Stimulated activated CD8-positive, alpha-beta memory T cell treated with anti-CD3 and anti-CD28 coated beads, Interleukin-7, amount 100 ng/mL, for 4 hours (primary cell): ENCODE measurements at places on chromosomes 7 and 10.

- DNase-seq = no peak
These were observed 40.0 kb upstream of the TM9SF3 start for GRCh38 chr10:96626795-96627194.

- no peak for DNase-seq
These were observed 77.0 kb downstream of the ARL4A start for GRCh38 chr7:12764458-12764891.

- no peak for DNase-seq
These were observed 983 bp downstream of the TNRC18 start for GRCh38 chr7:5422396-5423305.

DNA sequence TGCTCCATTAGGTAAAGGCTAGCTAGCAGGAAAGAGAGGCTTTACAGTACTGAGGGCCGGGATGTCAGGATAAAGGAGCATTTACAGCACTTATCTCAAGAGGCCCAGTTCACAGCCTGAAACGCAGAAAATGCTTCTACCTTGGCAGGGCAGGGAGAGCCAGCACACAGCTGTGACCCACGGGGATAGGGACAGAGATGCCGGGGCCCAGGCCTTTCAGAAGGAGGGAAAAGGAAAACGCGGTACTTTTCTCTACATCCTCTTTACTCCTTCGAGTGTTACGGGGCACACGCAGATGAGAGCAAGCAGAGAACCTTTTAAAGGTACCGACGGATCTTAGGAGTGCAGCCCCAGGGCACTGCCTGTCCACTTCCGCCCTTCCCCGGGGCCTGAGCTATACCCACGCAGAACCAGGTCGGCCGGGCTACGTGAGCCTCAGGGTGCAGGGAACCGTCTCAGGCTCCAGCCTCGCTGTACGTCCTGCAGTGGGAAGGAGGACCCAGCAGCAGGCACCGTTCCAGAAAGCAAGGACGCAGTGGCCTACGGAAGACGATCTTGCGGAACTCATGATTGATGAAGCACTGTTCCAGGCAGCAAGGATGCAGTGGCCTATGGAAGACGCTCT, 232.3 kb downstream of the ELFN1 start:
- no peak for DNase-seq

GRCh38 chr10:15858861-15859281, 1.4 kb downstream of the MINDY3 start:
- DNase-seq = no peak

DNA sequence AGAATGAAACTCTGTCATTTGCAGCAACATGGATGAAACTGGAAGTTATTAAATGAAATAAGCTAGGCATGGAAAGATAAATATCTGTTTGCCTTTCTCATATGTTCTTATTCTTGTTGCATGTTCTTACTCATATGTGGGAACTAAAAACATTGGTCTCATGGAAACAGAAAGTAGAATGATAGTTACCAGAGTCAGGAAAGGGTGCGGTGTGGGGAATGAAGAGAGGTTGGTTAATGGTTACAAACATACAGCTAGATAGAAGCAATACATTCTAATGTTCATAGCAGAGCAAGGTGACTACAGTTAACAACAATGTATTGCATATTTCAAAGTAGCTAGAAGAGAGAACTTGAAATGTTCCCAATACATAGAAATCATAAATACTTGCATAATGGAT, 105.1 kb downstream of the FAM107B start:
- no peak for DNase-seq

GRCh38 chr10:67549390-67549789, 146.6 kb downstream of the CTNNA3 start:
- DNase-seq = no peak

DNA sequence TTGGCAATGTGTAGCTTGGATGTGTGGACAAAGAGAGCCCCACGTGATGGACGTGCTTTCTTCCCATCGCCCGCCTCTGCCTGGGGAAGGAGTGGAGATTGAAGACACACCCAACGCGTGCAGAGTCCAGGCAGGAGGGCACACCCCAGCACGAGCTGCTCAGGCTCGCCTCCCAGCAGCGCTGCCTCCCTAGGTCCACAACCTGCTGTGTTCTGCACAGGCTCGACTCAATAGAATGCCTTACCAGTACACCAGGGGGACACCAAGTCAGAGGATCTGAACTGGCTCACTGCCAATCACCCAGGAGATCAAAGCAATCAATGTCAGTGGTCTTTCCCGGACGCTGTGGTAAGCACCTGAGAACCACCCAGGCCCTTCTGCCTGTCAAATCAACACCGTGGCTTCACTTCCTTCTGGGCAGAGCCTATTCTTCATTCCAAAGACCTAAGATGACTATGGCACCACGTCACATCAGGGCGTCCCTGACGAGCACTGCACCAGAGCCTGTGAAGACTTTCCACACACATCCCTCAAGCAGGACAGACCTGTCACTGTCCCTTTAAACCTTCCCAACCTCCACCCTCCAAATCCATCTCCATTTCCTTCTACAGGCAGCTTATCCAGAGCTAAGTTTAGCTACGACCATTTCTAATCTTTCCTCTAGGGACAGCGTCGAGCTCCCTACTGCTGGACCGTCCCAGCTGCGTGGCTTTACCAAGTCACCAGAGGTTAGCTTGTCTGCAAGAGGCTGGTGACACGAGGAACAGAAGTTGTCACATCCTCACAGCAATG, 72.3 kb downstream of the AMZ1 start:
- DNase-seq = no peak

DNA sequence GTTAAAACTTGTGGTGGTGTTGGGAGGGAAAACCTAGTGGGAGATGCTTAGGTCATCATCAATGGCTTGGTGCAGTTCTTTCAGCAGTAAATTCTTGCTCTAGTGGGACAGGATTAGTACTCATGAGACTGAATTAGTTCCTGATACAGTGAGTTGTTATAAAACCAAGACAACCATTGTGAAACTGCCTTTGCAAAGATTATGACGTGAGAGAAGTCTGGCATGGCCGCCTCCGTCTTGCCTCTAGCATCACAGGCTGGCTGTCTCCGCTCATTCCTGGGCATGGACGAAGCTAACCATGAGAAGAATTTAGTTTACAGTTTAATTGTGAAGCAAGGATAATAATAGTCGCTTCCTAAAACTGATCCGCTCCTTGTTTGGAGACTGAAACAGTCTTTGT, 186.4 kb downstream of the KIF20B start:
- no peak for DNase-seq

DNA sequence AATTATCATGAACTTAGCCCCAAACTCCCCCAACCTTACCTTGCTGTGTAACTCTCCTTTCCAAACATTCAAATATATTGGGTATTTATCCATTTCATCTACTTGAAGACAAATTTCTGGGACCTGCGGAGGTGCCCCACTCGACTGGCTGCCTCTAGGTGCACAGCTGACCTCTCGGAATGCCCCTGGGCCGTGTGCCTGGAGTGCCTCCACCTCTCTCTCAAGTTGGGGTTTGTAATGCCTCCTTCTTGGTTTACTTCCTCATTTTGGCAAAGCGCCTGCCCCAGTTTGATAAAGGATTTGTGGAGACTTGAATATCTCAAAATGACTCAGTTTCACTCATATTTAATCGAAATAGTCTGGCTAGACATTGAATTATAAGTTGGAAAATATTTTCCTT, 16.6 kb downstream of the ZNF777 start:
- no peak for DNase-seq

GRCh38 chr10:30985512-30985911, 46.2 kb downstream of the ZNF438 start:
- no peak for DNase-seq

DNA sequence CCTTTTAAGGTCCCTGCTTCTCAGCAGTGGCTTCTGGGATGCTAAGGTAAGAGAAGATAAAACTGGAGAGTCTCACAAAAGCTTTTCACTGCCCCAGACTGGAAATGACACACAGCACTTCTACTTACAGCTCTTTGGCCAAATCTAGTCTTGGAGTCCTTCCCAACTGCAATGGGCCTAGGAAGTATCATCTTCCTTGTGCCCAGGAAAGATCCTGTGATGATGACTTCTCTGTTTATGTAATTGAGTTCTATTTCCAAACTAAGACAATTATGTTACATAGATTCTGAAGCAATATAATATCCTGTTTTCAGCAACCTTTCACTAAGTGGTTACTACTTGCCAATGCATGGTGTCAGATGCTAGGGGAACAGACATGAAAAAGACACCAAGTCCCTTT, 234.1 kb downstream of the PTEN start:
- DNase-seq = no peak

- DNase-seq = no peak
These were observed 131.8 kb upstream of the ZEB1 start for GRCh38 chr10:31187182-31187581.

DNA sequence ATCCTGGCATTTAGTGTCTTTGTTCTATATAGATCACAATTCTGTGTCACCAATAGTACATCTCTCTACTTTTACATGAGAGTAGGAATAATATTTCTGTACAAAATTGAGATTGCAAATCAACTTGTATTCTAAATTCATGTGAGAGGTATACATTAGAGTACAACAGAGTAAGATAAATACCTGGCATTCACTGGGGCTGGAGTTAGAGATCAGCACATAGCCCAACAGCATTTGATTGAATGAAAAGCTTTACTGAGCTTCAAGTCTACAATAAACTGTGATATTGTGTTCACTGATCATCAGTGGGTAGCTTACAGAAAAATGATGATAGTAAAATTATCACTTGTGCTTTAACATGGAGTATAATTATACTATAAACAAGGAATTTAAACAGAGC, 1114.7 kb downstream of the REEP3 start:
- no peak for DNase-seq

DNA sequence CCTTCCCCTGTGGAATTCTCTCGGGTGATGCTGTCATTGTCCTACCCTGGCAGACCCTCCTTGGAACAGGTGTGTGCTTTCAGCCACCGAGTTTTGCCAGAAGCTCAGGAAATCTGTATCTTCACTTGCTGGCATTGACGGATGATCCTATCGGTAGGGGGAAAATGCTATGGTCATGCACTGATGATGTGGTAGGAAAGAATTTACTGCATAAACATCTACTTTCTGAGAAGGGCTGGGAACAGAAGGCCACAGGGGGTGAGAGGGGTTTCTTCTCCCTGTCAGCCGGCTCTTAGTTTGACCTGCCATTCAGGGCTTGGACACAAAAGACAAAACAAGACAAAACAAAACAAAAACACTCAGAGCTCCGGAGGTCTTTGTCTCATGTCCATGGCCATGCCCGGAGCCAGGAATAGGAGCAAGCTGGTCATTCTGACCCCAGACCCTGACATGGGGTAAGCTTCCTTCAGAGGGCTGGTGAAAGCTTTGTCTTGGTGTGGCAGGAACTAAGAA, 43.6 kb upstream of the CARD11 start:
- no peak for DNase-seq

DNA sequence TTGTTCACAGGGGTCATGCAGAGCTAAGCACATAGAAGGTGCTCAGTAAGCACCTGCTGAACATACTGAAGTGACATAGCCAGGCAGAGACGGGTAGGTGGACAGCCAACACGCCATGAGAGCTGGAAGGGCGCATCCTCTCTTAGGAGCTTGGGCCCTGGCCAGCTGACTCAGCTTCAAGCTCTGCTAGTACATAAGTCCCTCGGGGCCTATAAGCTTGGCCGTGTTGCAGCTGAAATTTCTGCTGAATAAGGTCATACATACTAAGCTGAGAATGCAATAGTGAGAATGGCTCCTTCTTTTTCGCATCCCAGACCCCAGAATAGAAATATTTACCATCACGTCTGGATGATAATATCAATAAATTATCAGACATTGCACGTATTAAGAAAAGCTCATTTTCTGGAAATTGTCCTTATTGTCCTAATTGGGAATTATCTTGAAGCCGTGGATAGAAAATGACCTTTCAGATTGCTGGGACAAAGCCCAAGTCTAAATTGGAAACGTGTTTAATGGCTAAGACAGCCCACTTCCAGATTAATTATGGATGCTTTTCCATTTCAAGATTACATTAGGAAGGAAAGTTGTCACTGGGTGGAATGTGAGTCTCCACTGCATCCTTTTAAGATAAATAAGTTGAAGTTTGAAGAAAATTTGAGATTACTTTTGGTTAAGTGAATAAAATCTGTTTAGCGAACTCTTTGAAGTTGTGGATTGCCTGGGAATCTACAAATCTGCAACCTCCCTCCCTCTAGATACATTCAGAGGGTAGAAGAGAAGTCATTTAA, 287.1 kb upstream of the C7orf33 start:
- no peak for DNase-seq

DNA sequence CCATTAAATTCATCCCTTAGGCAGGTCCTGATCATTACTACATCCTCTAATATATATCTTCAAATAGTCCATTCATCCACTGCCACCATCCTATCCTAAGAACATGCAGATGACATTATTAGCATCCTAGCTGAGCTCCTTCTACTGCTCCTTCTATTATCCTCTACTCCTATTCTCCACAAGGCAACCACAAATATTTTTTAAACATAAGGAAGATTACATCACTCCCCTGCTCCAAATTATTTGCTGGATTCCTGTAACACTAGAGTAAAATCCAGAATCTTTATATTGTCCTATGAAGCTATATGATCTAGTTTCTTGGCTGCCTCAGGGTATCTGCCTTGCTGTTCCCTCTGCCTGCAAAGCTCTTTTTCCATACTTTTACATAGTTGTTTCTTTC, 176.3 kb upstream of the SLC26A5 start:
- DNase-seq = no peak

- DNase-seq = no peak
These were observed 167.1 kb upstream of the RHEB start for GRCh38 chr7:151686826-151687225.

DNA sequence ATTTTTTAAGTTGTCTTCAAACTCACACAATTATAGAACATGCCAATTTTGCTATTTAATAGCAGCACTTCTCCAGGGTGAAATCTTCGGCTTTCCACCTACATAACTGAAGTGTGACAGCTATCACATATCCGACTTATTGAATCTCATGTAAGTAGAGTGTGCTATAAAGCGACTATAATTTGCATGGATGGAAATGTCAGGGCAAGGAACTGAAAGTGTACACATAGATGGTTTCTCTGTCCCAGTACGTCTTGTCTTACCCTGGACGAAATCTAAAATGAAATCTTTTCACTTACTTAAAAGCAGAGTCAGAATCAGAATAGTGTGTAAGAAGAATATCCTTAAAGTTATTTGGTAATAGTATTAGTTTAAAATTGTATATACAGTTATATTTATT, 132.3 kb downstream of the THSD7A start:
- DNase-seq = no peak

- no peak for DNase-seq
These were observed 639.3 kb upstream of the STEAP1 start for GRCh38 chr7:89514970-89515369.

DNA sequence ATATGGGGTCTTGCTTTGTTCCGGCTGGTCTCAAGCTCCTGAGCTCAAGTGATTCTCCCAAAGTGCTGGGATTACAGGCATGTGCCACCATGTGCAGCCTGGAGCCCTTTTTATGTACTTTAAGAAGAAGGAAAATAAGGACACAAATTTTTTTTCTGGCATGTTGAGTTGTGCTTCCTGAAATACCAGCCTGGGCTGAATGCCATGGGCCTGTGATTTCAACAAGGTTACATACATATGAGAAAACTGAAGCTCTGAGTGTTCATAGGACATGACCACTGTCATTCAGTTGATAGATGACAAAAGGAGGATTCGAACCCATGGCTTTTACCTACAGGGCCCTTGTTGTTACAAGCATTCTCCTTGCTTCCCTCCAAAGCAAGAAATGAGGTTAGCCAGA, 36.1 kb downstream of the ST8SIA6 start:
- no peak for DNase-seq
